ENCODE measurements at places on chromosomes 3 and 15.

GRCh38 chr3:20836801-20837200 lies 650.8 kb upstream of the SGO1 start:
- no peak for DNase-seq

- no peak for DNase-seq
These were observed 154.9 kb upstream of the ANKRD28 start for GRCh38 chr3:15952543-15953175.

GRCh38 chr3:155317211-155317610 lies 23.7 kb upstream of the STRIT1 start:
- no peak for DNase-seq

- no peak for DNase-seq
These were observed 107.8 kb downstream of the MBNL1 start for GRCh38 chr3:152376351-152377183.

DNA sequence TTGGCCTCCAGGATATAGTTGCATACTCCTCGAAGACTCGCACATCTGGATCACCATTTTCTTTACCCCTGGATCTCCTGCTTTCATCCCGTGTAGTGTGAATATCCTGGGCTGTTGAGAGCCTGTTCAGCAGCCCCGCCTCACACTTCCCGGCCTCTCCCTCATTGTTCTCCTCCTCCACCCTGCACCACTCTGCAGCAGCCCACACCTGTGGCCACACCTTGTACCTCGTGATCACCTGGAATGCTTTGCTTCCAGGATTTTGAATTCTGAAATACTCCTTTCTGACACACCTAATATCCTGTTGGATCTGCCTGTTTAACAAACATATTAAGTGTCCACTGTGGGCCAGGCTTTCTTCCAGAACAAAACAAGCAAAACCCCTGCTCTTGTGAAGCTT lies 14.4 kb downstream of the ABHD17C start:
- peak; percentile 77 for DNase-seq

- DNase-seq, result no peak
These were observed 456 bp upstream of the C15orf61 start for GRCh38 chr15:67520321-67521028.

GRCh38 chr3:196400331-196400730 lies 31.9 kb downstream of the UBXN7 start:
- no peak for DNase-seq

GRCh38 chr3:108089579-108089978 lies 1.3 kb downstream of the CD47 start:
- DNase-seq, result no peak

- no peak for DNase-seq
These were observed 2.1 kb upstream of the RHO start for GRCh38 chr3:129526121-129526900.

GRCh38 chr3:4461468-4462090 lies 5.5 kb downstream of the SUMF1 start:
- DNase-seq, result no peak

DNA sequence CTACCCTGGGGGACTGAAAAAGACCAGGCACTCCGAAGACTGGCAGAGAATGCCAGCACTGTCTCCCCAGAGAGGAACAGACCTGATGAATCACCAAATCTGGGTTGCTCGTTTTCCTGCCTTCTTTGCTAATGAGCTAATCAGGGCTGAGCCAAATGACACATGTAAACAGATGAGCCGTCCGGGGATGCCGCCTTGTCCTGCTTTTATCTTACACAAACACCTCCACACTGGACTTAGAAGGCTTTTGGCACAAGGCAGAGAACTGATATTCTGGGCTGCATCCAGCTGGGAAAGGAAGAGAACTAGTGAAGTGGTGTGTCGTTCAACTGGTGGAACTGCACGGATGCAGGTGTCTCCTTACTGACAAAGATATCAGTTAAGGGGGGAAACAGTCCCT lies 88.1 kb downstream of the MECOM start:
- peak; percentile 52 for DNase-seq

GRCh38 chr3:57164217-57164656 lies 916 bp downstream of the IL17RD start:
- no peak for DNase-seq

- DNase-seq, result no peak
These were observed 126.7 kb upstream of the NR2E3 start for GRCh38 chr15:71683411-71684274.

GRCh38 chr15:25797035-25797434 lies 66.1 kb downstream of the ATP10A start:
- DNase-seq, result no peak

DNA sequence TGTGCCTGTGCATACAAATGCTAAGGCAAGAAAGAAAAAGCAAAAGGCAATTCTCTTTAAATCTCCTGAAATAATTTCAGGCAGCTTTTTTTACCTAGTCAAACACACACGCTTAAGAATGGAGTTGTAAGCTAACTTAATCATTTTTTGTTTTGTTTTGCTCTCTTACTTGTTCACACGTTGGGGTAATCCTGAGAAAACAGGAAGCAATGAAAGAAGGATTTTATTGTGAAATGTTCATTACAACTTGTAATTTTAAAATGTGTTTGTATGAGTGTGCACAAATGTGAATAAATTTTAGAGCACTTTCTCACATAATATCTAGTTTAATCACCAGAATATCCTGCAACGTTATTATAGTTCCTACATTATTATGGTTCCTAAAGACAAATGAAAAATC lies 263.8 kb downstream of the LPP start:
- no peak for DNase-seq

- no peak for DNase-seq
These were observed 126.5 kb downstream of the ADAMTS17 start for GRCh38 chr15:100215031-100215842.

GRCh38 chr3:102791641-102792589 lies 357.1 kb downstream of the ZPLD1 start:
- DNase-seq, result no peak

DNA sequence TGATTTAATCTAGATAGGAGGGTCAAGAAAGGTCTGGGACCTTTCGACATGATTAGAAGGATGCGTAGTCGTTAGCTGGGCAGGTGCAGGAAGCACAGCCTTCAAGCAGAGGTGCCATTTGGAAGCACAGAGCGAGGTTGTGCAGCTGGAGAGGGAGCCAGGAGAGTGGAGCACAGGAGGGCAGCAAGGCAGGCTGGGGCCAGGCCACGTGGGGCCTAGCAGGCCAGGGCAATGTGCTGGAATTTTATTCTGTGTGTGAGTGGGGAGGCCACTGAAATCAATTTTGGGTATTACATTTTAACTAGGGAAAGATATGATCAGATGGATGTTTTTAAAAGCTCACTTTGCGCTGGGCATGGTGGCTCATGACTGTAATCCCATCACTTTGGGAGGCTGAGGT lies 297.0 kb upstream of the LRRFIP2 start:
- DNase-seq, result no peak

DNA sequence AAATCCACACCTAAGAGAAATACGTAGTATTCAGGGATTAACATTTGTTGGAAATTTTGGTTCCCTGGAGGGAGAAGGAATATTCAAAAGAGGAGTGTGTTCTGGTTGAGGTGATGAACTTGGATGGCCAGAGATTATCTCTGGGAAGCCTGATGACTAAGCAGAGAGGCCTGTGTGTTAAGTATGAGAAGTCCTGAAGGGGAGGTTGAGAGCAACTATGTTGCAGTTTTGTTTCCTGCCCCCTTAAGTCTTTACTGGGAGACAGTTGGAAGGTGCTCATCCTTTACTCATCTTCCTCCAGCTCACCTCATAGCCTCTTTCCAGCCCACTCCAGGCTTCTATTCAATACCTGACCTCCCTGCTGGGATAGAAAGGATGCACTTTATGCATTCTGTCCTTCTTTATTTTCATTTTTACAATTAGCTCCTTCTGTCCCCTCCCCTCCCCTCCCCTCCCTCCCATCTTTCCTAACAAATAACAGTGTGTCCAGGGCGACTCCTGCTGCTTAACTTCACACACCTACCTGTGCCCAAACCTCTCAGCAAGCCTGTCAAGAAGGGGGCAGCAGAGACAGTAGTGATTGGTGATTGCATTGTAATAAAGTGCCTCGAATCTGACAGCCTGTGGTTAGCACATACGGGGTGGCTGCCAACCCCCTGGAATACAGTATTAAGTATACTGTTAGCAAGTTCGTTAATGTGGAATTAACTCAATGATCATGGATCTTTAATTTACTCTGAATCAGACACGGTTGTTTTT lies 11.9 kb downstream of the RAP2B start:
- DNase-seq, result no peak

DNA sequence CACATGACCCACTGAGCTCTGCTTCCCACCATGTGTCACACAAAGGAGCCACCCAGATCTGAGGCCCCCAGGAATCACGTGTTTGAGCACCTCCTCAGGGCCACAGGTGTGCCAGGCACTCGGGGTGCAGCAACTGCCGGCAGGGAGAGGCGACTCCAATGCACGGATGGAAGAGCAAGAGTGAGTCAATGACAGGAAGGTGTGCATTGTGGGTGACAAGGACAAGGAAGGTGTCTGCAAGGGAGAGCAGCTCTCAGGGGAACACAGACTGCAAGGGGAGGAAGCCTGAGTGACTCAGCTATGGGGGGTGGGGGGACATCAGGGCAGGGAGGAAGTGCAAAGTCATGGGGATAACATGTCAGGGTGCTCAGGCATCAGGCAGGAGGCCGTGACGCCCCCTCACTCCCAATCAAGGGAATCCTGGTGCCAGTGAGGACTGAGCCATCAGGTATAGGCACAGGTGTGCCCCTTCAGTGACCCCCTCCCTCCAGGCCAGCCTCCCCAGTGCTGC lies 67.4 kb downstream of the NUP210 start:
- no peak for DNase-seq

GRCh38 chr15:60627298-60627943 lies 148.5 kb upstream of the ICE2 start:
- no peak for DNase-seq

GRCh38 chr3:73383470-73384049 lies 241.2 kb downstream of the PDZRN3 start:
- DNase-seq, result no peak

DNA sequence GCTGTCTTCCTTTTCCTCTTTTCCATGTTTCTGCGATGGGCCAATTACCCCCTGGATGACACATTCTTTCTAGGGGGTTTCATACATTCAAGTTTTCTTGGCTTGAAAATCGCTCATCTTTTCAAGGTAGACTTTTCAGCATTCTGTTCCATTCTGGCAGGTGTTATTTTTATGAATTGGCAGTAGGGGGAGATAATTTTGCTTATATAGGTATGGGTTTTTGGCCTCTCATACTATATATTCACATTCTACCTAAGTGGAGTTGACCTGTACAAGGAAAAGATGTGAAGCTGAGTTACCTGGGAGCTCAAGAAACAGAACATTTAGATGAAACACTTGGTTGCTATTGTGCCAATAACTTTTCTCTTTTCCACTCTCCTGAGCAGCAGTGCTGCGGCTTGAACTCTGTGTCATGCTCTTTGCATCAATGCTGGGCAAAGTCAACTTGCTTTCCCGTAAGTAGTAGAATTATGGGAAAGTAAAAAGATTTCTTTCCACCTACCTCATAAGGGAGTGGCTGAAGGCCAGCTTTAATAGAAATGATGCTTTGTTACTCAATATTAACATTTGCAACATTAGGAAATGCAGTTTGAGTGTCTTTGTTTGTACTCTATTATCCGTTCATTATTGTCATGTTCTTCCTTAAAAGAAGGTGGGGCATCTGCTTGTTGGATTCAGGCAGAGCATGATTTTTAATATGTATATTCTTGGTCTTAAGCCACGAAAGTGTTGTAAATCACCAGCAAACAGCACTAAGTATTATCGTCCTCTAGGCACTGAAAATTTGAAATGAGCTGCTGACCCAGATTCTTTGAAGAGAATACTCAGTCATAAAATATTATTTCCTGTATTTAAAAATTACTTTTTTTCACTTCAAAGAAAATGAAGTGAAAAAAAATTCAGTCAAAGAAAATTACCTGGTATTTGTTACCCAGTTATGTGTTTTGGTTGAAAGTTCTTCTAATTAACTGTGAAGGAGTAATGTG lies 27.7 kb upstream of the MFSD1 start:
- no peak for DNase-seq

DNA sequence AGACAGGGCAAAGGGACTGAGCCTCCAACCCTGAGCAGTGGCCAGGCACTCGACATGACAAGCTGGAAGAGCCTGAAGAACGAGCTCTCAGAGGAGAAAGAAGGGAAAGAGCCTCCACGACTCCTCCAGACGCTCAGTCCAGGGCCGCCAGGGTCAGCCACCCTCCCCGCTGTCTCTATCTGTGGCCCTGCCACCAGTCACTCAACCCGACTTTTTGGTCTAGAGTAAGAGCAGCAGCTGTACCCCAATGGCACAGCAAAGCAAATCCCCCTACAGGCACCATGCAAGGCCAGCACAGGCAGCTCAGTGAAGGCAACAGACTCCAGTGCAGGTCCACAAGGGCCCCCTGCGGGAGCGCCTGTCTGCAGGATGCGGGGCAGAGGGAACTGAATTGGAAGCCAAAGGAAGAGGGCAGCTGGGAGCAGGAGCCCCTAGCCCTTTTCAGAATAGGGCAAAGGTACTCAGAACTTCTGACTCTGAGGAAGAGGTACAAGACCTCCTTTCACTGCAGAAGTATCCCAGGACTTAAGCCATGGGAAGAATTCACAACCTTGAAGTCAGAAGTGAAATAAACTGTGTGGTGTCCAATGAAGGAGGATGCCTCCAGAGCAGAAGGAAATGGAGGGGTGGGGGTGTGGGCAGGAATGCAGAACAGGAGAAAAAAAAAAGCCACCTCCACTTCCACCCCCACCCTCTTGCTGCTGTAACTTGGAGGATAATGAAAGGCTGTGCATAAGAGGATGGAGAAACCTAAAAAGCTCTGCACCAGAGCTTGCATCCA lies 8.5 kb upstream of the GRAMD2A start:
- no peak for DNase-seq

- DNase-seq, result no peak
These were observed 16.4 kb downstream of the LDHAL6B start for GRCh38 chr15:59222906-59223550.

- no peak for DNase-seq
These were observed 17.4 kb downstream of the SMAD6 start for GRCh38 chr15:66719471-66719870.

GRCh38 chr15:85694091-85694490 lies 100.6 kb downstream of the KLHL25 start:
- no peak for DNase-seq

DNA sequence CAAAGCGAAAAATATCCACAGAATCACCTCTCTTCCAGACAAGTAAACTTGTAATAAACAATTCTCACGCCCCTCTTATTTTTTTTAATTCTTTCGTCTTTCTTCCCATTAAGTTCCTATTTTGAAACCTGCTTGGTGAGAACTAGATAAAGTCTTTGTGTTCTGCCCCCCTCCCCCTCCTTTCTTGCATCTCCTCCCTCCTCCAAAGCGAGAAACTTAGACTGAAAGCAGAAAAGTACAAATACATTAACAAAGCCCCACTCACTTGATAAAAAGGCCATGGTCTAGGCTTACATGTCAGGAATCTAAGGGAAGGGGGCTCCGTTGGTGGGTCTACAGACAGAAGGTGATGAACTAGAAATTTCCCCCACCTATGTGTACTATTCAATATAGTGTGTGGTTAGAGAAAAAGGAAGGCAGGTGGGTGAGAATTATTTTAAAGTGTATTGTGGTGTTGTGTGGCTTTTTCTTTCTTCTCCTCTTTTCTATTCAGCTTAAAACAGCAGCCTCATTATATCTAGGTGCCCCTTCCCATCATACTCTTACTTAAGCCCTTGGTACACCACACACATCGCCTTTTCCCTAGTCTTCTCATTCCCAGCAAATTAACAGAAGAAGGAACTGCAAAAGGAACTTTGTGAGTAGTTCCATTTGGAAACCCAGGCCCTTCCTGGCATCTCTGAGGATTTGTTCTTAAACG lies 215.3 kb downstream of the MEIS2 start:
- no peak for DNase-seq

- DNase-seq, result no peak
These were observed 20.4 kb upstream of the COPG1 start for GRCh38 chr3:129228891-129229585.

Measured in NCI-H2029 (cell line).